NCI-H524 treated with DMSO at 0.1 percent for 48 hours (cell line): ENCODE measurements at places on chromosomes 12 and 14.

DNA sequence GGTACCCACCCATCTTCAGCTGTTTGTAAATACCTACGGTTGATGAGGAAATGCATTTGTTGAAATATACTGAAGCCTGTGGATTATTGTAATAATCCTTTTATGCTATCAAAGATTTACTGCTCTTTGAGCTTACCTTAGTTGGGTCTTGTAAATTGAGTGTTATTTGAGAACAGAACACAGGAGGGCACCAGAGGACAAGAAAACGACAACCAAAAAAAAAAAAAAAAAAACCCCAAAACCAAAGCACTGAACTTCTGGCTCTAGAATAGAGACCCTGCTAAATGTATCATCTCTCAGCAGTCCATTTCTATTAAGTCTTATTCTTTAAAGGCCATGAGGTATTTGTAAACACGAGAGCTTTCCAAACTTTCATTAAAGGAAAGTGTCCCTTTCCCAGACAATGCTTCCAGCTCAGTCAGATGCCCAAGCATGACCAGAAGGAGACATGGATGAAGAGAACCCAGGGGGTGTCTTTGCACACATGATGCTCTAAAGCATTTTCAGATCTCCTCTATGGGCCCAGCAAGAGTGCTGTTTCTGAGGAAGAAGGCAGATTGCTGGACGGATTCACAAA is 763.9 kb downstream of the NRXN3 start:
- DNase-seq, result no peak

GRCh38 chr14:68111097-68111852 is 291.7 kb downstream of the RAD51B start:
- DNase-seq, result no peak

DNA sequence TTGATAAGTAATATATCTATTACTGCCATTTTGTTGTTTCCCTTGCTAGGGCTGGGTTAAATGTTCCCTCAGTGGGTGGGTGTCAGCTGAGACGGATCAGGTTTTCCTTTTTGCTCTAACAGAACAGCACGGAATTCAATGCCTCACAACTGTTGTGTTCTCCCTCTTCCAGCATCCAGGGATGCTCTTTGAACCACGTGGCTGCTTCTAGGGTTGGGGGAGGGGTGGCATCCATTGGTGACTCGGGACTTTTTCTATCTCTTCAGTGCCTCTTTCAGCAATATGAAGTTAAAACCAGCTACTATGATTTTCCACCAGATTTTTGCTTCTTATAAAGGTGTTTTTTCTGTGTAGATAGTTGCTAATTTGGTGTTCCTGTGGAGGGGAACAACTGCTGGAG is 884.9 kb upstream of the FOXG1 start:
- no peak for DNase-seq

DNA sequence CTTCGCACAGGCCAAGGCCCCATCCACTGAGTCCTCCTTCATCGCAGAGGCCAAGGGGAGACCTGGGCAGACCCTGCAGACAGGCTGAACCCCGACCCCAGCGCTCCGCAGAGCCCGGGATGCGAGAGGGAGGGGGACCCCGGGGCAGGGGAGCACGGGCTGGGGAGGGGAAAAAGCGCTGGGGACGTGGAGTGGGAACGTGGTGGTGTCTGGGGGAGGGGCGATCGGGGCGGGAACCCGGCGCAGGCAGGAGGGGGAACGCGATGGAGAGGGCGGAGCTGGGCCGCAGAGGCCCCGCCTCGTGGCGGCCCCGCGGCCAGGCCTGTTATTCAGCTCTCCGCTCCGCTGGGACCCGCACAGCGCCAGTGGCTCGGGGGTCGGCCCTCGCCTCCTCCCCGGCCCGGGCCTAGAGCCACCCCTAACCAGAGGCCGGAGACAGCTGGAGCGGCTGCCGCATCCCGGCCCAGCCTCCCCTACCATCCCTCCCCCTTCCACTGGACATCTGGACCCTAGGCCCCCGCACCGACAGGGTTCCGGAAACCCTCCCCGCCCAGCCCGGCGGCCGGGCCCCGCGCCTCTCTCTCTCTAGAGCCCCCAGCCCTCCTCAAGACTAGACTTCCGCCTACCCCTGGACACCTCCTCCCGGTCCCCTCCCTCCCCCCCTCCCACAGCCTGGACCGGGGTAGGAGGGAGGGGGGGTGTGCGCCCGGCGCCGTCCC is at the start of gene ARHGEF25:
Gene ARHGEF25, plus strand, starts transcription at position 328 of the 719 bp plus-strand sequence. CDS start 460 bp downstream, outside the sequence.
- DNase-seq, result peak; percentile 18

DNA sequence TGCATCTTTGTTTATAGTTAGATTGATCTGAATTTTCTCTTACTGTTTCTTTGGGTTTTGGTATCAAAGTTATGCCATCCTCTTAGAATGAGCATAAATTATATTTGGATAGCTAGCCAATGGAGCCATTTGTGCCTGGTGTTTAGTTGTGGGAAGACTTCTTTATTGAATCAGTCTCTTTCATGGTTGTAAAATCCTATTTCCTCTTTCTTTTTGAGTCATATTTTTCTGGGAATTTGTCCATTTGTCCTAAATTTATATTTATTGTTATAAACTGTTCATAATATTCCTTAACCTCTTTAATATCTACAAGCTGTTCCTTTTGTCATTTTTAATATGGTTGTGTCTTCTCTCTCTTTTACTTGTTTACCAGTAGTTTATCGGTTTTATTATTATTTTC is 462.5 kb downstream of the AEBP2 start:
- DNase-seq, result no peak

GRCh38 chr14:69317102-69317755 is 57.3 kb downstream of the GALNT16 start:
- no peak for DNase-seq
